ENCODE measurements at places on chromosomes 6 and 20.

GRCh38 chr20:34525709-34526416 lies 9.6 kb downstream of the DYNLRB1 start:
- peak; percentile 97 for DNase-seq

- DNase-seq = no peak
Observed at GRCh38 chr6:113802779-113803178, 54.4 kb upstream of the MARCKS start.

DNA sequence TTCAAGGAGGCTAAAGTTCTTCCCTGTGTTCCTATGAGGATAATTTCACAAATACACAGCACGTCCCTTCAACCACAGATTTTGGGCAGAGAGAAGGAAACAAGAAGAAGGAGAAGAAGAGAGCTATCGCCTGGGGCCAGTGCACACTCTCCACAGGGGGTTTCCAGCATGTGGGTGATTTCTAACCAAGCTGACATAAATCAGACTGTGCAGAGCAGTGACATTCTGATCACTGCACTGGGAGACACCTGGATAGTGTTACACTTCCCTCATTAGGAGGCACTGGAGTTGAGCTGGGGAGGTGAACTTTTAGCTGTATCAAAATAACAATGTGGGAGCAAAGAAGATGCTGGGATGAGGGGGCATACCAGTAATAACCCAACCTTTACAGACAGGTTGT lies 71.8 kb upstream of the CENPW start:
- DNase-seq = no peak

DNA sequence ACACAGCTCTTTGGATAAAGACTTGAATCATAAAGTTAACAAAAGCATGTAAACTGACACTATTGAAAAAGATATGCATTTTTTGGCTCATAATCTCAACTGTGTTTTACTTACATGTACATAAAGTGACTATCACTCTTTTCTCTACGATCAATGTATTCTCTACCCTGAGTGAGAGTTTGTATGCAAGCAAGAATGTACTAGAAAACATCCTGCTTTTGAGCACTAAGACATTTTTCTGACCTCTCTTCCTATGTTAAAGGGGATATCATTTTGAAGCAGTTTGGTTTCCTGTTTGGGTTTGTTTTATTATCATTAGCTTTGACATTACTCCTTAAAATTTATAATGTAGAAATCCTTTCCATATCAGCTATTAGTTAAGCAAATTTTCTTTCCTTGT lies 910.8 kb downstream of the C6orf118 start:
- no peak for DNase-seq

GRCh38 chr6:151056230-151056907 lies 183.4 kb upstream of the AKAP12 start:
- no peak for DNase-seq

DNA sequence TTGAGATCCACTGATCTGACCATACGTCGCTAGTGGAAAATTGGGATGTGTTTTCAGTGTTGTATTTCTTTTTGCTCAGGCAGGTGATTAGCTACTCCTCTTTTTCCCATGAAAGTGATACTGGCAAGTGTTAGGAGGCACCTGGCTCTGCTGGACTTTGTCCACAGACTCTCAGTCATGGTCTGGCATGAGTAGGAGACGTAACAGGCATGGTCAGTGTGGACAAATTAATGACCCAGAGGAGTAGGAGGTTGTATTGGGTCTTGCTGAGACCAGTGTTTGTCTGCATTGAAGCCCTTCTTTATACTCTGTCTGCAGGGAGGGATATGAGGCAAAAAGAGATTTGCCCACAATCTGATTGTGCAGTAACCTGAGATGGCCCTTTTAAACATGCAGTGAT lies 178.7 kb downstream of the DTNBP1 start:
- DNase-seq = no peak

GRCh38 chr20:38805502-38805957 lies at the start of gene PPP1R16B:
Gene PPP1R16B (plus strand): TSS chr20:38805697. CDS start chr20:38835926, 30,229 bp downstream.
- no peak for DNase-seq

- DNase-seq = no peak
Observed at GRCh38 chr6:23537828-23538227, 588.2 kb upstream of the NRSN1 start.

DNA sequence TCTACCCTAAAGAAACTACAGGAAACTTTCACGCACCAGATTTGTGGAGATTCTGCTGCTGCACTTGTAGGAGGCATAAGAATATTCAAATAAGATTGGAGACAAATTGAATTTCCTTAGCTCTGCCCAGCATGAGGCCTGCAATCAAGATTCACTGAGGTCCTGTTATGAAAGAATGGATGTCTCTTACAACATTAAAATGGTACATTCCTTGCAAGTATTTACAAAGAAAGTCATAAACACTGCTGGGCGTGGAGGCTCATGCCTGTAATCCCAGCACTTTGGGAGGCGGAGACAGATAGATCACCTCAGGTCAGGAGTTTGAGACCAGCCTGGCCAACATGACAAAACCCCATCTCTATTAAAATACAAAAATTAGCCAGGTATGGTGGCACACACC lies 74.0 kb upstream of the MAP3K4 start:
- no peak for DNase-seq

GRCh38 chr6:163564534-163564933 lies 150.0 kb downstream of the QKI start:
- no peak for DNase-seq

DNA sequence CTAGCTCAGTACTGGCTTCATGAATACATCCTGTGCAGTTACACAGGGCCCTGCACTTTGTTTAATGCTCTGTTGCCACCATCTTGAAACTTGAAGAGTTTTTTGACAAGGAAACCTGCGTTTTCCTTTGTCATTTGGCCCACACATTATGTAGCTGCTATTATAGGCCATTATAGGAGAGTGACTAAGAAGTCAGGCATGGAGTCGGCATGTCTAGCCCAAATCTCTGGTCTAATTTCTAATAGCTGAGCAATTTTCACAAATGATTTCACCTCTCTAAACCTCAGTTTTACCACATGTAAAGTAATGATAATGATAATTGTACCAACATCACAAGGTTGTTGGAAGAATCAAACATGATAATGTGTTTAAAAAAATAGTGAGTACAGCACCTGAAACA lies 67.1 kb upstream of the MYLIP start:
- no peak for DNase-seq

GRCh38 chr6:41266541-41266940 lies 19.9 kb downstream of the TREM1 start:
- DNase-seq = no peak

DNA sequence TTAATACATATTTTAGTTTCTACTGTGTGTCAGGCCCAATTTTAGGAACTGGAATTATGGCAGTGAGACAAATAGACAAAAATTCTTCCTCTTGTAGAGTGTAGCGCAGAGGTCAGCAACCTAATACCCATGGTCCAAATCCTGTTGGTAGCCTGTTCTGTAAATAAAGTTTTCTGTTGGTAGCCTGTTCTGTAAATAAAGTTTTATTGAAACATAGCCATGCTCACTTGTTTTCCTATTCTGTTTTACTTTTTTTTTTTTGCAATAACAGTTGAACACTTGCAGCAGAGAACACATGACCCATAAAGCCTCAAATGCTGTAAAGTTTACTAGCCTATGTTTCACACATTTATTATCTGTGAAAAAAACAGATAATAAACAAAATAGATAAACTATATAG lies 87.9 kb downstream of the SCAF8 start:
- no peak for DNase-seq

GRCh38 chr6:48733581-48733980 lies 622.6 kb upstream of the PTCHD4 start:
- no peak for DNase-seq

DNA sequence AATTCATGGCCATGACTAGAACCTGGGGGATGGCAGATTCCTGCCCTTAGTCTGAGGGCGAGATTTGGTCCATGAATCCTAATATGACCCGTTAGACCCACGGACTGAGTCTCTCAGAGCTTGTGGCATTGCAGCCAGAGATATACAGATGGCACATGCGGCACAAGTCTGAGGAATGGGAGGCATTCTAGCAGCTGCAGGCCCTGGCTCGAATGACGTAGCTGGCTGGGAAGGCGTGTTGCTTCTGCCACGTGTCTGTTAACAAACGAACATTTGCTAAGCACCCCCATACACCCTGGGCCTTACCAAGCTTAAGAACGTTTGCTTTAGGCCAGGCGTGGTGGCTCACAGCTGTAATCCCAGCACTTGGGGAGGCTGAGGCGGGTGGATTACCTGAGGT lies 68.0 kb downstream of the CD164 start:
- no peak for DNase-seq

GRCh38 chr6:11711984-11712711 lies 66.5 kb downstream of the ADTRP start:
- DNase-seq = no peak

GRCh38 chr6:1703091-1703855 lies 93.6 kb downstream of the FOXC1 start:
- DNase-seq = no peak

GRCh38 chr6:113120582-113121285 lies 736.4 kb upstream of the MARCKS start:
- no peak for DNase-seq

DNA sequence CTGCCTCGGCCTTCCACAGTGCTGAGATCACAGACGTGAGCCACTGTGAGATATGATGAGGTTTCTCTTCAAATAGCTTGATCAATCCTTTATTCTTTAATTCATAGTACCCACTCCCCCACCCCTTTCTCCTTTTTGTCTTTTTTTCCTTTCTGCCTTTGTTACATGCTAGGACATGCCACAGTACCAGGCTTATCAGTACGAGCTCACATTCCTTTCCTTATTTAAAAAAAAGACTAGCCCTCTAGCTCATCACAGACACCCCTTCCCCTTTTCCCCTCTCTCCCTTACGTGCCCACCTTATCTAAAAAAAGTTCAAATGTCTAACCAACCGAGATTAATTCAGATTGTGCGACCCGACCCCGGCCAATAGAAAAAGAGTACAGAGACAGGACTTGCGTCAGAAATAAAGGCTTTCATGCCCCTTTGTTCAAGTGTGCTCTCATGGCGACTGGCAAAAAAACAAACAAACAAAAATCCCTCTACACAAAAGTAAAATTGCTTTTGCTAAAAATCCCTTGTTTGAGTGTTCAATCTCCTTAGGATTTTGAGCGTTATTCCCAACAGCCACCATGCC lies 49.2 kb downstream of the MRAP2 start:
- DNase-seq = no peak

GRCh38 chr6:148508401-148509041 lies 165.9 kb downstream of the SASH1 start:
- DNase-seq = no peak

DNA sequence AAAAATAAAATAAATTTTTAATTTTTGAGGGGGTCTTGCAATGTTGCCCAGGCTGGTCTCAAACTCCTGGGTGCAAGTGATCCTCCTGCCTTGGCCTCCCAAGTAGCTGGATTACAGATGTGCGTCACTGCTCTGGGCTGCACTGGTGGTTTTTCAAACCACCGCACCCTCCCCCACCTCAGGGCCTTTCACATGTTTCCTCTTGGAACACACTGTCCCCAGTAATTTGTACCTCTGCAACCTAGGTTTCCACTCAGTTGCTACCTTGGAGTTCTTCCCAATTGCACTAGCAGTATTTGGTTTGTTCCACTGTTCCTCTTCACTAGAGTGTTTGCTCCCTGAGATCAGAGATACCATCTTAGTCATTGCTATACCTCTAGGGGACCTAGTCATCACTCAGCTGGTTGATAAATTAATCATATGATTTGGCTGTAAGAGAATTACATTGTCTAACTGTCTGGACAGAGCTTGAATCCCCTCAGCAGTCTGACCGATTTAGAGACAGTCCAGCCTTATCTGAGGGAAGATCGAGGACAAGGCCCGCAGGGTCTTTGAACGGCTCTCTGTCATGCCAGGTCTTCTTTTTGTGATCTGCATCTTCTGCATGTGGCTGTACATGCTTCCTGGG lies 32.0 kb downstream of the CEP43 start:
- no peak for DNase-seq

GRCh38 chr20:38164624-38165088 lies 414 bp downstream of the TGM2 start:
- DNase-seq = no peak

GRCh38 chr6:4870821-4871494 lies 94.8 kb downstream of the CDYL start:
- DNase-seq = no peak

DNA sequence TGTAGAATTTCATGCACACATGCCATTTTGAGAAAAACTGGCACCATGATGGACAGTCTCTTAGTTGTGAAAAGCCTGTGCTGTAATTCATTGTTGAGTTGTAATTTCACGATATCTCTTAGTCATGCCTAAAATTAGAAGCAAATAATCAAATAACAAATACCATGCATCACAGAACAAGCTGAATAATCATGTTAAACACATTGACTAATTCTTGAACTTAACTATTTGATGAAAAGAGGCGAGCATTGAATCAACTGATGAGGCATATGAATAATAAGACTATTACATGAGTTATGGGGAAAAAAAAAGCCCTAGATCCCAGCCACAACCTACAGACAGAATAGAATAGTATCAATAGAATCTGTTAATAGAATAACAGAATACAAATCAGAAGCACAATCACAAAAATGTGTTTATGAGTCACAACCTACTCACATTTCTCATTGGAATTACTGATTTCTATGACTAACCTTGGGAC lies 14.2 kb upstream of the RNF217 start:
- DNase-seq = no peak

DNA sequence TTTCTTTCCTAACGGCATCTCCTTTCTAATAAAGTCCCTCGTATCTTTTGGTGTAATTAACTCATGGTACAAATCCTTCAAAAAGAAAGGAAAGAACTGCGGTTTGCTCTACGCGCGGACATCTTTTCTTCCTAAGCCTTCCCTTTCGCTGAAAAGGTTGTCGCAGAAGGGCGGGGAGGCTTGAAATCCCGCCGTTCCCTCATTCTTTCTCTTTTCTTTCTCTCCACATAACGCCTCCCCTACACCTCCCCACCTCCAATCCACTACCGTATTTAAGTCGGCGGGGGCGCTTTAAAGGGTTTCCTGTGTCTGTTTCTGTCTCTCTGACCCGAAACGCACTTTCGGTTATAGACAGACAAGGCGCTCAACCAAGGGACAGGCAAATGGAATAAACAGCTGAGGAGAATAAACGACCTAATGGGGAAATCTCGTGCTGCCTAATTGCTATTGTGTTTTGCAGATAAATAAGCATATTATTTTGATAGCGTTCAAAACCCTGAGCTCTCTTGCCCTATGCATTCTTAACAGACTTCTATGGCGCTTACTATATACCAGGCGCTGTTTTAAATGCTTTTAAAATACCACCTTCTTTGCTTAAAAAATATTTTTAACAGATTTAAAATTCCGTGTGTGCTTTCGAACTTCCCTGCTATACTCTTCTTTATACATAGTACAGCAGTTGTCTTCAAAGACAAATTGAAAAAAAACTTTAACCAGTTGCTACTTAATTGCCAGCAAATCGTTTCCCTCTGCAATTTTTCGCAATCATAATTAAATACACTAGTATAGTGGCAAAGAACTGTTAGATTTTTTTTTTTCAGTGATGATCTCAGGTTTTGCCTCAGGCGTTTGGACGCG lies 2.5 kb upstream of the HEY2 start:
- DNase-seq = peak; percentile 27

- no peak for DNase-seq
Observed at GRCh38 chr20:57053793-57054552, 212.5 kb downstream of the BMP7 start.

- DNase-seq = peak; percentile 3
Observed at GRCh38 chr6:148608199-148608951, 138.5 kb upstream of the UST start.

Data from A549 (cell line).